ENCODE measurements at places on chromosomes 6 and 20.

DNA sequence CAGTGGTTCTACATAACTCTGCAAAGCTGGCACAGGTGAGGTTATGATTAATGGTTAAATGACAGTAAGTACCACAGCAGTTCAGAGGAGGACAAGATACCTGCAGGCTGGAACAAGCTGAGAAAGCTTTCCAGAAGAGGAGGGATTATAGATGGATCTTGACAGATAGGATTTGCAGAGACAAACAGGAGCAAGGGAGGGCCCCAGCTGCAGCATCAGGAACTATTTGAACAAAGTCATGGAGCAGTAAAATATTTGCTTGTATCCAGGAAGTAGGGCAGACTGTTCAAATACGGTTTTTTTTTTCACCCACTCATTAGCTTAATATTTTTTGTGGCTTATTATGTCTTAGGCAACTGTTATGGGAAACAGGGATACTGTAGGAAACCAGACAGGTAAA, 144.4 kb upstream of the MAN1A1 start:
- no peak for DNase-seq

- DNase-seq: no peak
These were observed 75.2 kb downstream of the GJA1 start for GRCh38 chr6:121510568-121511177.

GRCh38 chr6:112786801-112787200, 439.7 kb downstream of the RFPL4B start:
- DNase-seq: no peak

GRCh38 chr6:25842526-25842925, 10.7 kb upstream of the SLC17A1 start:
- DNase-seq: no peak

DNA sequence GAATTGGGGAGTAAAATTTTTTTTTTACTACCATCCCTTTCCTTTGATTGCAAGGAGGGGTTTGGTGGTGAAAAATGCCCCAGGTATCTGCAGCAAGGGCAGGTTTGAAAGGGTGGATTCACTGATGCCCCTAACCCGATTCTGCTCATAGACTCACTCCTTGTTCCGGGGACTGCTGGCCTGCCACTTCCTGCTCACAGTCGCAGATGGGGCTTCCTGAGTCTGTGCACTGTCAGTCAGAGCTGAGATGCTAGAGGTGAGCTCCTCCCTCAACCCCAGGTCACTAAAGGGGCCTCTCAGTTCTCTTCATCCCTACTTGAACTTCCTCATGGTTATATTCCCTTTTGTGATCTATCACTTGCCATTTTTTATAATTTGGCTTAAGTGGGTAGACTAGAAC, 357.9 kb downstream of the FARS2 start:
- DNase-seq: no peak

- DNase-seq: no peak
These were observed 644.8 kb downstream of the HACE1 start for GRCh38 chr6:104214901-104215300.

DNA sequence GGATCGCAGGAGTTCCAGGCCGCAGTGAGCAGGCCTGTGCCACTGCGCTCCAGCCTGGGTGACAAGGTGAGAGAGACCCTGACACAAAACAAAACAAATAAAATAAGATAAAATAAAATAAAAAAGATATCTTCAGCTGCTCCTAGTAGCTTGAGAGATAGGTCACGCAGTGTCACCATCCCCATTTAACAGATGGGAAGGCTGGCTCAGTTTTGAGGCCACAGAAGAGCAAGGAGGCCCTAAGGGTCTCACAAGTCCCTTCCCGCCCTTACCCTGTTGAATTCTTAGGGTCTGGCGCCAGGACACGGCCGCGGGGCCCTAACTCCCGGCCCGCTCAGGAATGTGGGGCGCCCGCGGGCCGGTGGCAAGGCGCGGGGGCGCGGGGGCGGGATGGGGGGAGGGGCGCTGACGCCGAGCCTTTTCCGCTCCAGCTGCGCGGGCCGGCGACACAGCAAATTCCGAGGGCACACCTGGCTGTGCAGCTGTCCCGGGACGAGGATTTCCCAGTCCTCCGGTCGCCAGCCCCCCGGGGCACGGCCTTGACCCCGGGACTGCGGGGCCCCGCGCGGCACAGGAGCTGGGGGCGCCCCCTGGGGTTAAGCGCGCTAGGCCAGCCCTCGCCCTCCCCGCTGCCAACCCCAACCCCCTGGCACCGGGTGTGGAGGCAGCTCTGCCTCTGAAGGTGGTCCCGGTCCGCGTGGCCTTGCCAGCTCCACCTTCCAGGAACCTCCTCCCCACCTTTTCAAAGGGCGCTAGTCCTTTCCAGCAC, 10.3 kb upstream of the R3HDML start:
- no peak for DNase-seq

- no peak for DNase-seq
These were observed 31.7 kb upstream of the MAP3K4 start for GRCh38 chr6:160959726-160960435.

GRCh38 chr6:26438000-26438399, 2.3 kb upstream of the BTN3A3 start:
- no peak for DNase-seq

GRCh38 chr6:88520017-88520338, 353.8 kb upstream of the CNR1 start:
- no peak for DNase-seq

- no peak for DNase-seq
These were observed 48.6 kb upstream of the PTPRT start for GRCh38 chr20:43238266-43238665.

DNA sequence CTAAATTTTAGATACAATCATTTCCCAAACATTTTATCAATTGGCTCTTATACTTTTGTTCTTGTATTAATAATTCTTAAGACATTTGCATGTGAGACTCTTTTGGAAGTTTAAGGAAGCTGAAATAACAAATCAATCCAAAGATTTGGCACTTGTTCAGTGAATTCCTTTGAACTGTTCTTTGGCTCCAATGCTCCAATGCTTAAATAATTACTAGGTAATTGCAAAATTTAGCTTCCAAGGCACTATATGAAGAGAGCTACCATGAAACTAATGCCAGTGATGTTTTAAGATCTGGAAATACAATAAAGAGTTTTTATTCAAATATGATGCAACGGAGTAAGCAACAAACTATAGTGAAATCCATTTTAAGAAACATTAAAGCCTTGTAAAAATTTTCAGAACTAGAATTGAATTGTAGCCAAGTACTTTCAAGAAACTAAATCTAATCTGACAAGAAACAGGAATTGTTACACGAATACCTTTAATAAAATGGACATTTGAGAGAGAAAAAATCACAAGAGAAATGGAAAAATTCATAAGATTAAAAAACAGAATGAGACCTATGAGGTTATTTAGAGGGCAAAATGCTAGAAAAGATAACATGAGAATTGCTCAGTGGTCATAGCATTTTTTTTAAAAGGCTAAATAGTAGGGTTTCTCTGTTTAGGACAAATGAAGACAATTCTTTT, 43.6 kb upstream of the SMLR1 start:
- DNase-seq: no peak

- no peak for DNase-seq
These were observed 6.1 kb upstream of the RWDD1 start for GRCh38 chr6:116564921-116565872.

DNA sequence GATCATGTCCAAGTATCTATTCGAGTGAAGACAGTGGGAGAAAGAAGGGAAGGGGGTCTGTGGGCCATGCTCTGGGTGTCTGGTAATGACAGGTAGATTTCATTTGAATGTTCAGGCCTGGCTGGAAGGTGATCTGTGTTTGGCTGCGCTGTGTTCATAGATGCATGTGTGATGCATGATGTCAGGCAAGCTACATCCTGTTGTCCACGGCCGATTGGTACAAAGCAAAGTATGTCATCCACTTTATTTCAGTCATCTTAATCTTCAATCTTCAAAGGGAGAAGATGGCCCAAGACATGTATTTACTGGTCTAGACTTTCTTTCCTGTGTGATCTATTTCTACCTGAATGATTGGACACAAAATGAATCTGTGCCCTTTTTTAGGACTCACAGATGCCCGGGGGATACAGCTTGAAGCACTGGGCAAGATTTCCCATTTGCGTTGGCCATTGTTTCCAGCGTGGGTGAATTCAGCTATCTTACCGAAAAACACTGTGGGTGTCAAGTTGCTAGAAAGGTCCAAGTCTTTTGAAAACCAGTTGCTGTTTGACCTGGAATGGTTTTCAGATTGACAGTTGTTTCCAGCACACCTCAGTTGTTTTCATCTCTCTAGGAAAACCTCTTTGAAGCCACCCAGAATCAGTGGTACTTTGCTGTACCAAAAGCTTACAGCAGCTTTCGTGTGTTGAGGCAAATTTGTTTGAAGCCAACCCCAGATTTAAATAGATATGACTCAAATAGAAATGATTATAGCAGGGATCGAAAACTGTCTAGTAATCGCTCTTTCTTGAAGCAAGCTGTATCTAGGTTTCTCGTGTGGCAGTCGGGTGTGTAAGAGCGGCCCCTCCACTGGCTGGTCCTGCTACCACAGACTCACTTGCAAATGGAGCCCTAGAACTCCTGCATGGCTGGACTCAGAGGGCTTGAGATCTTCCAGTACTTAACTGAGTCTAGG, 27.2 kb downstream of the DUSP22 start:
- no peak for DNase-seq

DNA sequence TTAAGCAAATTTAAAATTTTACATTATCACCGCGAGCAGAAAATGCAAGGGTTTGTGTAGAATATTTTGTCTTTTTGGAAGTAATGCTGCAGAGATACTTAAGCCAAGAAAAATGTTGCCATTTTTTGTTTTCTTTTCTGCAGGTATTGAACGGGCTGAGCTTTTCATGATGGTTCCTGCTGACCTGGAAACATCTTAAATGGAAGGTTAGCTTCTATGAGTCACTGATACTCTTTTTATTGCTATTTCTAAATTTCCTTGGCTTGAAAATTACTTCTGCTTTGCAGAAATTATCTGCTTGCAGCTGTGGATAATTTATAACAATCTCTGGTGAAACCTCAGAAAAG, 12.7 kb downstream of the SYTL3 start:
- no peak for DNase-seq

- peak; percentile 2 for DNase-seq
These were observed 621 bp downstream of the NOL7 start for GRCh38 chr6:13615792-13616120.

DNA sequence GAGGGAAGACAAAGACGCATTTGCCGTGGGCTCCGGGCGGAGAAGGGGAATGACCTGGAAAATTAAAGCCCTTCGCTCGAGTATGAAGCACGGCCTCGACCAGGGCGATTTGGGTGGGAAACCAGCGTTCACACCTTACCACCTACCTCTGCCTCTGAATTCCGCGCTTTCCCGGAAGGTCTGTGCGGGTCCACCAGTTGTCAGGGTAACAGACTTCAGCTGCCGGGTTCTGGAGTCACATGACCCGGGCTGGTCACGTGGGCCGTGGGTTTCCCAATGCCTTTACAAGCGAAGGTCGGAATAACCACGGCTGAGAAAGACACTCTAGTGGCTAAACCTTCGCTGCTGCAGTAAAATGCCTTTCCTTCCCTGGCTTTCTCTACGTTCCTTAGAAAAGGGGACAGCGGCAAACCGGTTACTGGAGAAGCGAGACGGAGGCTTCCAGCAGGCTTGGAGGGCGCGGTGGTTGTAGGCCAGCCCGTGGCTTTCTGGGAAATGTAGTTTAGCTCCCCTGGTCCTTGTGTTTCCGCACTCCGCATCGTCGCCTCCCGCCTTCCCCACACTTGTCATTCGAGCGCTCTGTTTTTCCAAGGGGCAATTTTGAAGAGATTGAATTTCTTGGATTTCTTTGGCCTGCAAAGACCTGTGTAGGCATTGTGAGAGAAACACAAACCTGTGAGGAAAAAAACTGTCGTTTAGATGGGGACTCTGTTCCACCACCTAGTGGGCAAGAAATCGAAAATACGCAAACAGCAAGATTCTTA, at the start of gene CEP162:
TSS of gene CEP162 (minus strand) at position 210 of the 764 bp plus-strand sequence. CDS start 1,250 bp downstream, outside the sequence.
- peak; percentile 71 for DNase-seq

GRCh38 chr20:31593221-31594001, 11.7 kb upstream of the ID1 start:
- DNase-seq: no peak

DNA sequence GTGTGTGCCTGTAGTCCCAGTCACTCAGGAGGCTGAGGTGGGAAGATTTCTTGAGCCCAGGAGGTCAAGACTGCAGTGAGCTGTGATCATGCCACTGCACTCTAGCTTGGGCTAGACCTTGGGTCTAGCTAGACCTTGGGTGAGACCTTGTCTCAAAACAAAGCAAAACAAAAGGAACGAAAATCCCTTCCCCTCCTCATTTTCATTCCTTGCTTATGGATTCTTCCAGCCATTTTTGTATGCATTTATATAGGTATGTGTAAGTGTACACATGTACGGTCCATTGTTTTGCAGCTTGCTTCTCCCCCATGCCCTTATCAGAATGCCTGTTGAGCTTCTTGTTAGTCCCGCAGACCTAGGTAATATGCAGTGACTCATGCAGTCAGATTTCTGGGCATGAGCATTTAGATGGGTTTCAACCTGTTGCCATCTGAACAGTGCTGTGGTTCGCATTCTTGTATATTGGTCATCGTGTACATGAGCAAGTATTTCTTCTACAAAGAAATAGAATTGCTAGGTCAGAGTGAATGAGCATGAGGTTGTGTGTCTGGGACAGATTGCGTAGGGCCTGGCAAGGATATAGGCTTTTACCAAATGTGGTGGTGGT, 73.2 kb downstream of the ATRN start:
- no peak for DNase-seq

- no peak for DNase-seq
These were observed 354.1 kb downstream of the RFPL4B start for GRCh38 chr6:112701201-112701600.

DNA sequence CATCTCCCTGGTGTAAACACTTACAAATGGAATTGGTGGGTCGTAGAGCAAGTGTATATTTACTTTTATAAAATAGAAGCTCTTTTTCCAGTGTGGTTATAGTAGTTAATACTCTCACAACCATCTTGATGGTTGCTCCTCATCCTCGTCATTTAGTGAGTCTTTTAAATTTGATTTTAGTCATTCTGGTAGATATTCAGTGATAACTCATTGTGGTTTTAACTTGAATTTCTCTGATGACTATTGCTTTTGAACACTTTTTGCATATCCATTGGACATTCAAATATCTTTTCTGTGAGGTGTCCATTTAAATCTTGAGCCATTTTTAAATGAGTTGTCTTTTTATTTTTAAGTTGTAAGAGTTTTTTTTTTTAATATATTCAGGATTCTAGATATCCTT, 189.2 kb upstream of the PHACTR1 start:
- DNase-seq: no peak

DNA sequence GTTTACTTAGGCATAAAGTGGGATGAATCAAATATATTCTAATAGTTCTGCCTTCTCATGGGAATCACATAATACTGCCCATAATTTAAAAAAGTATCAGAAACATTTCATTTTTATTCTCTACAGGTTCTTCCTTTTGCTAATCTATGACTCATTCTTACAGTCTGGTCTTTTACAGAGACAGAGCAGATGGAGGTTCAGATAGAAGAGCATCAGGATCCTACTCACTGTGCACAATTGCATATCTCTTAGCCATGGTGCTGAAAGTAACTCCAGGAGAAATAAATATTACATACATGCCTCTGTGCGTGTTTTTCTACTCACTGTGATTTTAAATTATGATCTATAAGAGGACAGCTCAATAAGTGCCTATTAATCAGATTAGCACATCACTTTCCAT, 16.3 kb upstream of the OR2B6 start:
- DNase-seq: no peak

Data from stimulated activated CD8-positive, alpha-beta memory T cell treated with anti-CD3 and anti-CD28 coated beads, Interleukin-7, amount 100 ng/mL, for 1 hour (primary cell).